ENCODE measurements at places on chromosomes 12 and 14.

DNA sequence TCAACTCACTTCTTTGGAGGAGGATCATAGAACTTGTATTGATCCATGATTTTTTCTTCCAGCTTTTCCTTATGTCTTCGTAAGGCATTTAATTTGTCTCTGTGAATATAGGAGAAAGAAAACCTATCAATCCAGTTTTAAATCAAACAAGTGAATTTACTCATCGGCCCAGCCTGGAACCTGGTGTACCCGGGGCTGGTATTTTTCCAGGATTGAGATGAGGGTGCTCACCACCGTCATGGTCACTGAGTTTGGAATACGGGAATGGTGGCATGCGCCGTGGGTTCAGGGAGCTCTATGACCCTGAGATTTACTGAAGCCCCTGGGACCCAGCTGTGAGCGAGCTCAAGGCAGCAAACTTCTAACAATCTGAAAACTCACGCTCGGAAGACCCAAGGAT is 46.5 kb upstream of the GPR68 start:
- DNase-seq, result no peak

DNA sequence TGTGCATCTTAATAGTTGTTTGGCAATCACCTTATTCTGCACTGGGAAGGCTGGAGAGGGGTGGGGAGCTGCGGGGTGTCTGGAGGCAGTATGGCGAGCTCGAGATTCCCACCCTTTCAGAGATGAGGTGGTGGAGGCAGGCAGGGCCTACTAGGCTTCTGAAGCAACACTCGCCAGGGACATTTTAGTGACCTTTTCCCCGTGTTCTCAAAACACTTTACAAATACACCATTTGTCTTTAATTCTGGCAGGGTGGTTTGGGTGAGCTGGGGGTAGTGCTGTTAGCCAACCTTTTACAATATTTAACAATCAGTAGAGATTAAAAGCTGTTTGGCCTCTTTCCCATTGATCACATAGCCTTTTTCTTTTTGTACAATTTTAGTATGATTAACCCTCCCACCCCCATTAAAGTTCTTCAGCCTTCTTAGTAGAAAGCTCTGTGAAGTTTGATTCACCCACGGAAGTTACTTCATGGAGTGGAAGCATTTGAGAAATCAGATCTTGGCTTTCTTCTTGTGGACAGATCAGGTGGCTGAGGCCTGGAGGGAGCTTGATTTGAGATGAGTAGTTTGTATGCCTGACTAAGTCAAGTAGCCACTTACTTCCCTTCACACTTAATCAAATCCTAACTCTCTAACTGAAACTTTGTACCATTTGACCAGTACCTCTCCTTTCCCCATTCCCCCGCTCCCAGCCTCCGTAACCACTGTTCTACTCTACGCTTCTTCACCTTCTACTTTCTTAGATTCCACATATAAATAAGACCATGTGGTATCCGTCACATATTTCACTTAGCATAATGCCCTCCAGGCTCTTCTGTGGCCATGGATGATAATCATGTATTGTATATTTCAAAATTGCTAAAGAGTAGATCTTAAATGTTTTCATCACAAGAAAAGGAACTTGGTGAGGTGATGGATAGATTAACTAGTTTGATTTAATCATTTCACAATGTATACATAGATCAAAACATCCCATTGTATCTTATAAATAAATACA is 41.0 kb downstream of the TRAF3 start:
- no peak for DNase-seq

GRCh38 chr14:105294142-105294597 is 6.6 kb downstream of the BRF1 start:
- DNase-seq, result peak; percentile 10

DNA sequence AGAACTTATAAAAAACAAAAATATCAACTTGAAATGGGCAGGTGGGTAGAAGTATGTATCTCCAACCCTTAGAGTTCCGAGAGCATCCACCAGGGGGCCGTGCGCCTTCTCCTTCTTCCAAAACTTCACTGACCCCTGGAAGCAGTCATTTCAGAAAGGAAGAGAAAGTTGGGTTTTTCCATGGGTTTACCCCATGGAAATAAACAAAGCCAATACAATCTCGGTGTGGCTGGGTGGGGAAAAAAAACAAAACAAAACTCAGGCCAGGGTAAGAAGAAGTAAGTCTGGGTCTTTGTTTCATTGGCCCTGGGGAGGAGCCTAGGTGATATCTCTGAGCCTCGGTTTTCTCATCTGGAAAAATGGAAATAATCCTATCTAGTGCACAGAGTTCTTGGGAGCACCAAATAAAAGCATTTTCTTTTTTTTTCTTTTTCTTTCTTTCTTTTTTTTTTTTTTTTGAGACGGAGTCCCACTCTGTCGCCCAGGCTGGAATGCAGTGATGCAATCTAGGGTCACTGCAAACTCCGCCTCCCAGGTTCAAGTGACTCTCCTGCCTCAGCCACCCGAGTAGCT is 33.6 kb upstream of the HNF1A start:
- DNase-seq, result peak; percentile 53

DNA sequence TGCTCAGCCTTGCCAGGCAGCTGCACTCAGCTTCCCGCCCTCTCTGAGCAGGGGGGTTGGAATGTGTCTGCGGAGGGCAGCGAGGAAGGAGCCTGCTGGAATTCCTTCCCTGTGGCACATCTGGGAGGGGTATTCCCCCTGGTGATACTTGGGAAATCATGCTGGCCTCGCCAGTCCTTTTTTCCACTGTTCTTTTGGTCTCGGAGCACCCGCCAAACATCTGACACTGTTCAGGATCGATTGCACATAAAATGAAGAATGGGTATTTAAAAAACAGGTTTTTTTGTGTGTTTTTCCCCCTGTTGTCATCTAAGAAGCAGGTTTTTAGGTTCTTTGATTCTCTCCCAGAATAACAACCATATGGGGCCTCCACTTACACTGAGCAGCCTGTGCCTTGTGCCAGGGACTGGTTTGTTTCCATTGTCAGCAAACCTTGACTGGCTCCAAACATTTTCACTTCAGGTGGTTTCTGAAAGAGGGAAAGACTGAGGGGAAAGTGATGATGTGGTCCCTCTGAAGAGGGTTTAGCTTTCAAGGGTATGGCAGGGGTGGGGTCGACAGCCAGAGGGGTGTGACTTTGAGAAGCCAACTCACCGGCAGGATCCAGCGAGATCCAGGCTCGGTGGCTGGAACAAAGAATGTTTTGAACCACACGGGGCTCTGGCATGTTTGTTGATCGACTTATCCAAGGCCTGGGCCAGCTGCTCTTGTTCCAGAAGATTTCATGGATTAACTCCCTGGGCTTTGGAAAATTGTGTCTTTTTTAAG is 215.1 kb downstream of the CACNA1C start:
- no peak for DNase-seq

DNA sequence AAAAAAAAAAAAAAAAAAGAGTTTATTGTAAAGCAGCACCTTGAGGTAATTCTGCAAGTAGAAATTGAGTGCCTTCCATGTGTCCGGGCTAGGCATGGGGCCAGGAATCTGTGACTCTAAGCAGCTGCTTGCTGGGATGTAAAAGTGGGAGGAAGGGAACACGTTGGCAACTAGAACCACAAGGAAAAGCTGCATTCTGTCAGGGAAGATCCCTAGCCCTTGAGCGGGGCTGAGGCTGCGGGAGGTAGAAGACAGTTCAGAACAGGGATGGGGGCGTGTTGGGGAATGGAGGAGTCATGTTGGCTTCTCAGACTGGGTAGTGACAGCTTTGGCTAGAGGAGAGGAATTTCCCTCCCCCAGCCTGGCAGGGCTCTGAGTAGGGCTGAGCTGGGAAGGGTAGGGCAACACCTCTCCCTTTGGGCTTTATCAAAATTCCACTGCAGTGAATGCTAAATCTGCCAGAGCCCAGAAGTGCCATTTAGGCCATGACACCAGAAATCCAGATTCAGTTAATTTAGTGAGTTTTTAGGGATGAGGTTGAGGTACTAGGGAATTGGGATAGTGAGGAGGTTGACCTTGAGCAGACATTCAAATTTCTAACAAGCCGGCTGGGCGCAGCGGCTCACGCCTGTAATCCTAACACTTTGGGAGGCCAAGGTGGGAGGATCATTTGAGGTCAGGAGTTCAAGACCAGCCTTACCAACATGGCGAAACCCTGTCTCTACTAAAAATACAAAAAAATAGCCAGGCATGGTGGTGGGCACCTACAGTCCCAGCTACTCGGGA is 3.4 kb upstream of the TRAFD1 start:
- no peak for DNase-seq

- no peak for DNase-seq
Observed at GRCh38 chr12:99002156-99002555, 357.1 kb downstream of the APAF1 start.

DNA sequence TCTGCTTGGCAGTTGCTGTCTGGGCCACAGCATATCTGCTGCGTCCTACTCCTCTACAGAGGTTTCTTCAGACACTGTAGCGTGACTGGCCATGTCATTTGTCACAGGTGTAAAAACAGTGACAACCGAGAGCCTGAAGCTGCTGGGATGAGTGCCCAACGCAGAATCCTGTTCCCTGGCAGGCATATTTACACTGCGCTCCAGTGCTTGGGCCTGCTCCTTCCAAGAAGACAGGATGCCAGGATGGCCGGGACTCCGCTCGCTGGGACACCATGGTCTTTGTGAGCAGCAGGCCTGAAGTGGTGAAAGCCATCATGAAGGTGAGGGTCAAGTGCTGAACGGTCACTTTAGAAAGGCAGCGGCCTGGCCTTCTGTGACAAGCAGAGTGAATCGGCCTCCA is 171.4 kb downstream of the EMP1 start:
- DNase-seq, result no peak

DNA sequence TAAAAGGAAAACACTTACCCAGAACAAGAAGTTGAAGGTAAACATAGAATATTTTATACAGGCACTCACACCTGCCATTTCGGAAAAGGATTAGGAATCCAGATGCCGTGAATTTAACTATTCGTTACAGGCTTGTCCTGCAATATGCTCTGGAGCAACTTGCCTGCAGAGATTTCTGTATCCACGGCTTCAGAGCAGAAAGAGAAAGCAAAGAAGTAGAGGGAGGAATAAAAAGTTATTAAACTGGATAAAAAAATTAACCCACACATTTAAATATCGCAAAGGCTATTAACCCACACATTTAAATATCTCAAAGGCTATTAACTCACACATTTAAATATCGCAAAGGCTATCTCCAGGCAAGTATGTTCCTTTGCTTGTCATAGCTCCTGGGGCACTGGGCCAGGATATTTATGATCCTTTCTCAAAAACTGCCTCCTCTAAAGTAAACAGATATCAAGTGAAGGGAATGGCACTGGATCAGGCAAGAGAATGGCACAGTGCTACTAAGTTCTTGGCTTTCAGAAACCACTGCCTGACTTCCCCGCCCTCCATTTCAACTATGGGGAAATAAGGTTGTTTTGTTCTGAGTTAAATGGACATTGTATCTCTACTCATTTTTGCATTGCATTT is at the start of gene TSPAN8:
TSS of gene TSPAN8 (minus strand) at position 399 of the 633 bp plus-strand sequence. CDS start at position 78, 321 bp downstream.
- no peak for DNase-seq

GRCh38 chr14:101965770-101966722 is 1.7 kb downstream of the DYNC1H1 start:
- DNase-seq, result no peak

- DNase-seq, result no peak
Observed at GRCh38 chr12:6234214-6234613, 34.0 kb downstream of the CD9 start.
